ENCODE measurements at places on chromosomes 4 and X.

GRCh38 chrX:7077241-7078230 is 70.0 kb upstream of the STS start:
- no peak for DNase-seq

DNA sequence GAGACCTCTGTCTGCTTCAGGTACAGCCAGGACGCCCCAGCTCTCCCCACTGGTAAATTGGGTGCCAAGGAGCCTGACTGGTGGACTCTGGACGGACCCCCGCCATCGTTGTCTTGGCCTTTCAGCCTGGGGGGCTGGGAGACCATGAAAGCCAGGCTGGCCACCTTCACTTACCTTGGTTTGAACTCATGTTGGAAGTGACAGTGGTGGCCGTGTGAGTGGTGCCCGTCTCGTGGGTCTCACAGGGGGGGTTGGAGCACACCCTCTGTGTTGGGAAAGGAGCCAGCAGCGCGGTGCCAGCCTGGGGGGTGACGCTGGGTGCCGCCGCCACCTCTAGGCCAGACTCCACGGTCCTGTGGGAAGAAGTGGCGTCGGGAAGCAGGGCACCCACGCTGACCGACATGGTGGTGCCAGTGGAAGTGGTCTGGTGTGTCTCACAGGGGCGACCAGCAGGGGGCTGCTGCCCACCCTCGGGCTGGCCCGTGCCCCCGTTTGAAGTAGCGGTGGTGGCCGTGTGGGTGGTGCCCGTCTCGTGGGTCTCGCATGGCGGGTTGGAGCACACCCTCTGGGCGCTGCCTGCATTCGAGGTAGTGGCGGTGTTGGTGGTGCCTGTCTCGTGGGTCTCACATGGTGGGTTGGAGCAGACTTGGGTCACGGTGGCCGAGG is 9.6 kb upstream of the RENBP start:
- no peak for DNase-seq

- peak; percentile 21 for DNase-seq
Measured at GRCh38 chr4:74793757-74794381, 454 bp downstream of the BTC start.

DNA sequence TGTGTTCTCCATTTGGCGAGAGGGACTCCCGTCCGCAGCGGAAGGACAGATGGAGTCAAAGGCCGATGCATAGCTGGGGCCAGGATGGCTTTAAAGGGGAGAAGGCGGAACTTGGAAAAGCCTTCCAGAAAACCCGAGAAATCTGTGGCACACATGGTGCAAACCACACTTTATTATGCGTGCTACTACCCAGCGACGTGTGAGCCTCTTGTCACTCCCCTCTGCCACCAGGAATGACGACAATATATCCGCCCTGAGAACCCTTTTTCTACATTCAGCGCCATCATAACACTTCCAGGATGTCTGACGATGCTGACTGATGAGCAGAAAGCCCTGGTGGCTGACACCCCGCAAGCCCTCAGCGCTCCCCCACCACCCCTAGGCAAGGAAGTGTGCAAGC is 689 bp upstream of the DCHS2 start:
- no peak for DNase-seq

GRCh38 chrX:16138108-16138427 is 14.7 kb downstream of the GRPR start:
- no peak for DNase-seq

DNA sequence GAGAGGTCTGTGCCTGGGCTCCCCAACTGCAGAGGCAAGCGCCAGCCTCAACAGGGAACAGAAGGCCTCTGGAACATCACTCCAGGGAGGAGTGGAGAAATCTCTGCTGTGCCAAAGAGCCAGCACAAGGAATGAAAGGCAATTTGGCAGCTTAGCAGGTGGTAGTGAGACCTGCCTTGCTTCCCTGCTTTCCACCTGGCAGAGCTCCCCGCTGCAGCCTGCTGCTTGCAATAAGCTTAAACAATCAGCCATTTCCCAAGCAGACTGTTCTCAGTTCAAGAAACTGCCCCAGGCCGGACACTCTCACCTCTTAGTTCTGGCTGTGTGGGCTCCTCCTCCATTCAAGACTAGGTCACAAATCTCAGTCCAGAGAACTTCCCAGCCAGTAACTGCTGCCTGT is 370.6 kb downstream of the MAGEB5 start:
- DNase-seq, result no peak

All from iris pigment epithelial cell (primary cell).